ENCODE measurements at places on chromosomes 5 and 9. TPM values are rescaled to one million over a fixed set of nuclear protein-coding genes. Genes with fewer than 3 reads are reported as not detected.

Gene ANKRA2
- total RNA-seq, result 15.7 TPM

Gene MAP1B
- 476 TPM for total RNA-seq

Gene MCTP1
- total RNA-seq, result 45.9 TPM

Gene SIT1
- not detected for total RNA-seq

Gene LRRC14B
- total RNA-seq, result not detected

- DNase-seq, result no peak
Measured at GRCh38 chr5:172642926-172643871, 2.1 kb downstream of the NEURL1B start.

DNA sequence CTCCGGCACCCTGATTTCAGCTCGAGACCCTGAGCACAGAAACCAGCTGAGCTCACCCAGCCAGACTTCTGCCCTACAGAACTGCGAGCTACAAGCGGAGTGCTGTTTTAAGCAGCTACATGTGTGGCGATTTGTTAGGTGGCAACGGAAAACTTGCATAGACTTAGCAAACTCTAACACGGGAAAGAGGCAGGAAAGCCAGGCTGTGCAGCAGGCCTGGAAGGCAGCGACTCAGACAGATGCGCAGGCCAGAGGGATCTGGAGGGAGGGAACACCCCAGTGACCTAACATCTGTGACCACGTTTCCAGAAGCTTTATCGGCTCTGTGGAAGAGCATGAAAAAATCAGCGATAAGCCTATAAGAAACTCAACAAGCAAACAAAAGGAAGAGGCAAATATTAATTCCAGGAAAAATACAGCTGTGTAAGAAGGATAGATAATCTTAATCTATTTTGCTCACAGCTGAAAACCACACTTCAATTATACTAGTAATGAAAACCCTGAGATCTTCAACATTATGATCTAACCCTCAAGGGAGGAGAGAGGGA lies 11.0 kb downstream of the UBAC1 start:
- no peak for DNase-seq

GRCh38 chr9:22913026-22913425 lies 466.4 kb downstream of the DMRTA1 start:
- peak; percentile 0 for DNase-seq

DNA sequence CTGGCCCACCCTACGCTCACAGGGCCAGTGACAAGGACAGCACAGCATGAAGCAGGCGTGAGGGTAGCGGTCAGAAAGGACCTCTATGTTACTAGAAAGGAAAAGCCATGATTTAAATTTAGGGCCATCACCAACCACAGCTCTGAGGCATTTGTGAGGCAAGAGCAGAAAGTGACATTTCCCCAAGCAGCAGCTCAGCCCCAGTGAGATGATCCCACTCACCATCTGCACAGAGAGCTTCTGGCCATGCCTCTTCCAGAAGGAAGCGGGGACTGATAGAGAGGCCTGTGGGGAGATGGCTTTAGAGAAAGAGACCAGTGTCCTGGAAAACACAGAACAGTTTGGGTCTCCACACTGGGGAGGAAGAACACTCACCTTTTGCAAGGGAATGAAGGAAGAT lies 413.9 kb downstream of the SPOCK1 start:
- no peak for DNase-seq

DNA sequence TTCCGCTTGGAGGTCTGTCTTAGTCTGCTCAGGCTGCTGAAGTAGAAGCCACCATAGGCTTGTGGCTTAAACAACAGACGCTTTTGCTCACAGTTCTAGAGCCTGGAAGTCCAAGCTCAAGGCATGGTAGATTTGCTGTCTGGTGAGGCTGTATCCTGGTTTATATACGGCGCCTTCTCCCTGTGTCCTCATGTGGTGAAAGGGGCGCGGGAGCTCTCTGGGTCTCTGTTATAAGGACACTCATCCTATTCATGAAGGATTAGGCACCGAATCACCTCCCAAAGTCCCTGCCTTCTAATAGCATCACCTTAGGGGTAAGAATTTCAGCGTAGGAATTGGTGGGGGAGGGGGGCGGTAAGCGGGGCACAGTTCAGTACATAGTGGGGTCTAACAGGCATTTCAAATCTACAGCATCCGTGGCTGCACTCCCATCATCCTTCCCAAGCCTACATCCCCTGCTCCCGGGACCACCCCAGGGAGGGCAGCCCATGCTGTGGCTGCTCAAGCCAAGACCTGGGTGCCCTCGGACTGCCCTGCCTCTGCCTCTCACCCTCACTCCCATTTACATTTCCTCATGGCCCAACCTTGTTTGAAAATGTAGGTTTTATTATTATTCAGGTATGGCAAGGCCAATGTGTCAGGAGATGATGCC lies 15.1 kb upstream of the LPCAT1 start:
- no peak for DNase-seq

GRCh38 chr9:136934277-136934676 lies 10.3 kb downstream of the FBXW5 start:
- no peak for DNase-seq

GRCh38 chr9:100317706-100318105 lies 35.0 kb downstream of the TEX10 start:
- peak; percentile 56 for DNase-seq
